ENCODE measurements at places on chromosomes 16 and 17.

DNA sequence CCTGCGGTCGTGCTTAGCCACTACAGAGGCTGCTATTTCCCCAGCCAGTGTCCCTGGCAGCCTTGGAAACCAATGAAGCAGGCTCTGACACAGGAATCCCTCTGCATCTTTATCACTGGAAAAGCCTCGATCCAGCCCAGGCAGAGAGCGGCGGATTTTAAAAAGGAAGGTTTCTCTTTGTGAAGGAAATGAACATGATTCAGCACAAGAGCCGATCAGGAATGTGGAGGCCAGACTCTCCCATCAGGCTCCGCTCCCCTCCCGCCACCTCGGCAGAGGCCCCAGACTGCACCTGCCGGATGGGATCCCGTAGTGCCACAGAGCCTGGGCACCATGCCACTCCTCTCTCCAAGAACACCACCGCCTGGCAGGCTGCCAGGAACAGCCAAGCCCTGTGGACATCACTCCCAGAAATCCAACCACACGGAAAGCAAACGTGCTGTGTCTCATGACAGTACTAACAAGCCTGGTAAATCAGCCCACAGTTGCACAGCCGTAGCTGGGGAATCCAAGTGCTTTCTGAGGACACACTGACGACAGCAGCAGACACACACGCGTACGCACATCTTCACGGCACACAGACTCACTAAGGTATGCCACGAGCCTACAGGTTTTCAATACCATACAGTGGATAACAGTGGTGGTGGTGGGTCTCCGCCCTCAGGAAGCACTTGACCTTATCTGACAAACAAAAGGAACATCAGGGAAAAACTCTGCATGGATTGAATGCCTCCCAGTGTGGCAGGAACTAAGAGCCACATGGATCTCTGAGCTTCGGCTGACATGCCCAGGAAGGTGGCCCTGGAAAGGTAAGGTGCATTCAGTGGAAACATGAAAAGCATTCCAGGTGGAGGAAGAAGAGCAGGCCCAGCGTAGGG lies 5.4 kb downstream of the LRRC75A start:
- no peak for DNase-seq

DNA sequence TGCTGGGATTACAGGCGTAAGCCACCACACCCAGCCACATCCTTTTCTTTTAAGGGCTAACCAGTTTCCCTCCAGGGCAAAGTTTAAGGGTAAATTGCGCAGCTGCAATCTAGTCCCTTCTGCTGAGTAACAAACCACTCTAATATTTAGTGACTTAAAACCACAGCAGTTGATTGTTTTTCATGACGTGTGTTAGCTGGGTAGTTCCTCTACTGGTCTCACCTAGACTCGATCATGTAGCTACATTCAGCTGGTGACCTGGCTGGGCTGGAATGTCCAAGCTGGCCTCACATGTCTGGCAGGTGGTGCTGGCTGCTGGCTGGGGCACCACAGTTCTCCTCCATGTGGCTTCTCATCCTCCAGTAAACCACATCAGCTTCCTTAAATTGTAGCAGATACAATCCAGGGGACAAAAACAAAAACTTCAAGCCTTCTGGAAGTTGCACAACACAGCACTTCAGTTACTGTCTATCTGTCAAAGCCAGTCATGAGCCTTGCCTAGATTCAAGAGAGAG lies 75.5 kb downstream of the GPRC5B start:
- no peak for DNase-seq

- DNase-seq: no peak
Observed at GRCh38 chr17:12959441-12959840, 58.4 kb downstream of the ELAC2 start.

DNA sequence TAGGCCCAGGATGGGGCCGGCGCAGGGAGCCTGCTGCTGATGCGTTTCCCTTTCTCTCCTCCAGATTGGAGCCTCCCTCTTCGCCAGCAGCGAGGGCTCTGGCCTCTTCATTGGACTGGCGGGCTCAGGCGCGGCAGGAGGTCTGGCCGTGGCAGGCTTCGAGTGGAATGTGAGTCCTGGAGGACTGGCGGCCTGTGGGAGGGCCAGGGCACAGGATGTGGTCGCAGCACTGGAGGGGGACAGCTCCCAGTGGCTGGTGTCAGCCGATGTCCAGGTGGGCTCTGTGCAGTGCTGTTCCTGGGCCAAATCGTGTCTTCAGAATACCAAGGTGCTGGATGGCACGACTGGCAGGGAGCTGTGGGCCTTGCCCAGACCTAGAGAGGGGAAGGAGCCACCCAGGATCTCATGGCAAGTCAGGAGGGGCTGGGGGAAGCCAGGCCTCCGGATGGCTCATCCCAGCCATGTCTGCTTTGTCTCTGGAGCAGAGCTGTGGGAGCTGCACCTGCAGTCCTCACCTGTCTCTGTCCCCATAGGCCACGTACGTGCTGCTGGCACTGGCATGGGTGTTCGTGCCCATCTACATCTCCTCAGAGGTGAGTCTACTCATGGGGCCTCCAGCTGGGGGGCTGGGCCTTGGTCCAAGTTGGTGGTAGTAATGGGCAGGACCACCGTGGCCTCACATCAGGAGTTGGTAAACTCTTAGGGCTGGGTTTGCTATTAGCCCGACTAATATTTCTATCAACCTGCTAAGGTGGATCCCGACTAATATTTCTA lies 7.3 kb downstream of the SLC5A10 start:
- no peak for DNase-seq

DNA sequence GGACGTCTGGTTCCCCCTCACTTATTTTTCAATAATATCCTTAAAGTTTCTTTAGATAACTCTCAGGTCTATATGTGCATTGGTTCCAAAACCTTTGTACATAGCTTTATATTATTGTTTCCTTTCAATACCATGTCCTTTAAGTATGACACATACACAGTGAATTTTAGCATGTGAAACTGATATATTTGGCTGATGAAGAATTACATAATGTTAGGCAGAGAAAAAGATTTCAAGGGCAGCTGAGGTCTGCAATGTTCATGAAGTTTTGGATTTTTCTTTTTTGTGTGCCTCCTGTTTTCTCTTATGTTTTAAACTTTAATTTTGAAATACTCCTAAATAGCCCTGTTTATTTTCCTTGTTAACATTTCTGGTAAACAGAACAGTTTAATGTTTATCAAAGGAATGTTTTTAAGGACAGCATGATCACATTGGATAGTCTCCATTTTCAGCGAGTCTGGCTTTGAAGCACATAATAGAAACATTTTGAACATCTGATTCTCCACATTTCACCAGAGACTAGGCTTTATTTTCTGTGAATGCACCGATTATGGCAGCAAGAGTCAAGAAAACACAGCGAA lies 32.9 kb upstream of the FBXO47 start:
- no peak for DNase-seq

GRCh38 chr16:54115558-54115957 lies 171.0 kb downstream of the IRX3 start:
- DNase-seq: no peak

DNA sequence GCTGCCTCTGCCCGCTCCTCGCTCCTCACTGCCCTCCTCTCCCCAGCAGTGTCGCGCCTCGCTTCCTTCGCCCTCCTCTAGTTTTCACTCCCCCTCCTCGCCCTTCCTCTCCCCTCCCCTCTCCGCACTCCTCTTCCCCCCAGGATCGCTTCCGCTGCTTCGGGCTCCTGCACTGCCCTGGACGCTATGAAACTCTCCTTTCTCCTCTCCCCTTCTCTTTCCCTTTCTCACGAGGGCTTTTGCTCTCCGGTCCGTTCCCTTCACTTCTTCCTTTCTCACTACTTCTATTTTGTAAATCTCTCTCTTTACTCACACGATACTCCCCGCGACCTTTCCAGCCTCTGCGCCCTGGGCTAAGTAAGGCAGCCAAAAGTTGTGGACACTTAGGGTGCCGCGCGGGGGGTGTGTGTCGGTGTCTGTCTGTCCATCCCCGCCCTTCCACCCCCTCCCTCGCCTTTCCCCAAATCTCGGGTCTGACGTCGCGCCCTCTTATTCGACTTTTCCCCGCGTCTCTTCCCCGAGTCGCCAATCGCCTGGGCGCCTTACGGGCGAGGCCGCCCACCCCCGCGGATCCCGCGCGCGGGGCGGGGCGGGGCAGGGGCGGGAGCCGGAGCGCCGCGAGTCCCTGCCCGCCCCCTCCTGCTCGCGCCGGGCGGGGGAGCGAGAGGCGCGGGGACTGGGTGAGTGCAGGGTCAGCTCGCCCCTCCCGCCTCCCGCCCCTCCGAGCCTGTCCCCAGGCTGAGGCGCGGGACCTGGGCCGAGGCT lies at the start of gene IRX3:
IRX3 (minus strand) TSS at position 422 of the 765 bp plus-strand sequence. CDS start 737 bp downstream, outside the sequence.
- DNase-seq: no peak

- DNase-seq: no peak
Observed at GRCh38 chr16:3057181-3058138, 8.0 kb upstream of the IL32 start.

DNA sequence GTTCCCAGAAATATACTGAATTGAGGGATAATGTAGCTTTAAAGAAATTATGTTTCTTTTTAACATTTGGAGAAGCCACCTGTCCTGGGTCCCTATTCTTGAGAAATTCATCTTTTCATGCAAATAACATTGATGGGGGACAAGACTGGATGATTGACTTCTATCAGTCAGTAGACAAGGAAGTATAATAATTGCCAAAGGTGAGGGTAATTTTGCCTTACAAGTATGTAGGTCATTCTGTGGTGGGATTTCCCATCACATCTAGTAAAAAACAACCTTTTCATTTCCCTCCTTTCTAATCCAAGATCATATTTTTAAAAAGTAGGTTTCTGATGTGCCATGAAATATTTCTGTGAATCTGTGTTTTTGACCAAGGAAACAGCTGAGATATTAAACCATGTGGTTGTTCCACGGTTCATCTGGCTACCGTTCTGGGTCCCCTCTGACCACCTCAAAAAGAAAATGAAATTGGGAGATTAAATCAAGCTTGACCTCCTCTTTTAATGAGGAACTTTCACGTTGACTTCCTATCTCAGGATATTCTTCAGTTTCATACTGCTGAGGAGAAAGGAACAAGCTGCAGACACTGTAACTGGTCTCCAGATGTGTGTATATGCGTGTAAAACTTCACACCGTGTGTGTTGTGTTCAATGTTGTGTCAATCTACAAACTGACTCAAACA lies 138.6 kb downstream of the MAP2K6 start:
- no peak for DNase-seq

- no peak for DNase-seq
Observed at GRCh38 chr17:9057310-9057709, 36.0 kb downstream of the NTN1 start.

GRCh38 chr16:86151239-86151851 lies 252.4 kb downstream of the IRF8 start:
- no peak for DNase-seq

DNA sequence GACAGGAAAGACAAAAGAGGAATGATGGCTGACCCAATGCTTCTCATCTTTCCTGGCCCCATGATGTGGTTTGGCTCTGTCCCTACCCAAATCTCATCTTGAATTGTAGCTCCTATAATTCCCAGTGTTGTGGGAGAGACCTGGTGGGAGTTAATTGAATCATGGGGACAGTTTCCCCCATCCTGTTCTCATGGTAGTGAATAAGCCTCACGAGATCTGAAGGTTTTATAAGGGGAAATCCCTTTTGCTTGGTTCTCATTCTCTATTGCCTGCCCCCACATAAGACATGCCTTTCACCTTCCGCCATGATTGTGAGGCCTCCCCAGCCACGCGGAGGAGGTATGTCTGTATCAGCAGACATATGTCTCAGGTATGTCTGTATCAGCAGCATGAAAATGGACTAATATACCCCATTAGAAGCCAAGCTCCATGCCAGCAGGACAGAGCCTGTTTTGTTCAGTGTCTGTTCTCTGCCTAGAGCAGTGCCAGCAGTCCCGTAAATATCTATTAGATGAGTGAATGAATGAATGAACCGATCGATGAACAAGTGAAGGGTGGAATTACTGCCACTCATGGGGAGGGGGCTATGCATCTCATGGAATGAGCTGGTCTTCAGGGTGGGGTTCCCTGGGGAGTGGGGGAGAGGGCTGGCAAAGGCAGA lies 304.4 kb downstream of the SOX9 start:
- no peak for DNase-seq

- no peak for DNase-seq
Observed at GRCh38 chr16:50981951-50982350, 169.1 kb downstream of the SALL1 start.

DNA sequence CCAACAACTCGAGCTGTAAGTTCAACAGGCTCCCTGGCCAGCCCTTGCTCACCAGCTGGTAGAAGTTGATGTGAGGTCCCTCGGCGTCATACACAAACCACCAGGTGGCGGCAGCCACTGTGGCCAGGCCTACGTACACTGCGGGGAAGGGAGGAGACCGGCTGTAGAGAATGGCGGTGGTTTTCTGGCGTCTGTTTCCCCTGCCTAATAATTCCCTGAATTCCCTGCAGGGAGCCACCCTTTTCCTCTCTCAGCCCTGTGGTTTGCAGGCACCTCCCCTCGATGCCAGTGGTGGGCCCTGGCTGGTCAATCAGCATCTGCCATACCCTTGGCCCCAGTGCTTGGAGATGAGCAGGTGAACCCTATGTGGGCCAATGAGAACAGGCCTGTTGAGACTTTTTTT lies 18.9 kb upstream of the P2RX1 start:
- DNase-seq: no peak

DNA sequence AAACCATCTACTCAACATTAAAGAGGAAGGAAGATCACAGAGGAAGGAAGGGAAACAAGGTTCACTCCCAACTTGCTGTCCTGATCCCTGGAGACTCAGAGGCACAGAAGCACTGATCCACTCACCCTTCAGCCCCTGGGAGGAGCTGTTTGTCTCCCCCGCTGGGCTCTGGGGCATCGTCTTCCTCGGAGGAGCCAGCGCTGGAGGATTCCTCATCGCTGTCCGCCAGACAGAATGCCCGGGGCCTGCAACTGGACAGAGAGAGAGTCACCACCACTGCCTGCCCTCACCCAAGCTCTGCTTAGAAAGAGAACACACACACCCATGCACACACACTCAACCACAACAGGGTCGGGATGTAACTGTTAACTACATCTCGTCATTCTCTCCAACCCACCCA lies 24.8 kb upstream of the ERN1 start:
- DNase-seq: no peak

GRCh38 chr17:28740406-28741357 lies 3.1 kb upstream of the TRAF4 start:
- no peak for DNase-seq

DNA sequence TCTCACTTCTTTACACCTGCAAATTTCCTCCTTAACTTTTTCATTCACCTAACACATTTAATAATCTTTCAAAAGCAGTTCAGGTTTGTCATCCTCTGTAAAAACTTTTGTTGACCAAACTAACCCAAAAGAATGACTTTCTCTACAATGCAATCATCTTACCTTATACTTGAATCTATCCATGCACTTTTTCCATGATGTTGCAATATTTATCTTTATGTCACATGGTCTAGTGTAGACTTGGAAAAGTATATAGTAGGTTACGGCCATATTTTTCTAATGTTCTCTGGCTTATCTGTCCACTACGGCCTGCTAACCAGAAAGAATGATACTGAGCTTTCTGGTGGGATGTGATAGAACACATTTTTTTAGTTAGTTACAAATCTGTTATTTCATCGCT lies 431.0 kb upstream of the SOX9 start:
- DNase-seq: no peak

- DNase-seq: no peak
Observed at GRCh38 chr17:42608305-42609181, 631 bp downstream of the RETREG3 start.
